ENCODE measurements at places on chromosomes 6 and 20. TPM values are rescaled to one million over a fixed set of nuclear protein-coding genes. Genes with fewer than 3 reads are reported as not detected.

The HEBP2 gene
- 50.2 TPM for total RNA-seq

The POU5F1 gene
- total RNA-seq, result 1.6 TPM

The TMEM200A gene
- total RNA-seq, result not detected

The SFT2D1 gene
- total RNA-seq, result 30.9 TPM

The OOEP gene
- total RNA-seq, result 0.38 TPM

The TRIM26 gene
- 42.6 TPM for total RNA-seq

The SLC16A10 gene
- total RNA-seq, result 24.7 TPM

The CD40 gene
- 10.1 TPM for total RNA-seq

The TAAR6 gene
- total RNA-seq, result not detected

The OR2H1 gene
- not detected for total RNA-seq
